ENCODE measurements at places on chromosomes 7 and 10.

DNA sequence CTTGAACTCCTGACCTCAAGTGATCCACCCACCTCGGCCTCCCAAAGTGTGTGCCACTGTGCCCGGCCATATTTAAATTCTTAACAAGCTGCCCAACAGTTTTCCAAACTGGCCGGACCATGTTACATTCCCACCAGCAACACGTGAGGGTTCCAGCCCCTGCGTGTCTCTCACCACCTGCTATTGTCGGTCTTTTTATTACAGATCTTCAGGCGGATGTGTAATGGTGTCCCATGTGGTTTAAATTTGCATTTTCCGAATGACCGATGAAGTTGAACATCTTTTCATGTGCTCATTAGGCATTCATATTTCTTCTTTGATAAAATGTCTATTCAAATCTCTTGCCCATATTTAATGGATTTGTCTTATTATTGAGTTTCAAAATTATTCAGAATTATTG, 11.5 kb downstream of the ELFN1 start:
- DNase-seq: no peak

DNA sequence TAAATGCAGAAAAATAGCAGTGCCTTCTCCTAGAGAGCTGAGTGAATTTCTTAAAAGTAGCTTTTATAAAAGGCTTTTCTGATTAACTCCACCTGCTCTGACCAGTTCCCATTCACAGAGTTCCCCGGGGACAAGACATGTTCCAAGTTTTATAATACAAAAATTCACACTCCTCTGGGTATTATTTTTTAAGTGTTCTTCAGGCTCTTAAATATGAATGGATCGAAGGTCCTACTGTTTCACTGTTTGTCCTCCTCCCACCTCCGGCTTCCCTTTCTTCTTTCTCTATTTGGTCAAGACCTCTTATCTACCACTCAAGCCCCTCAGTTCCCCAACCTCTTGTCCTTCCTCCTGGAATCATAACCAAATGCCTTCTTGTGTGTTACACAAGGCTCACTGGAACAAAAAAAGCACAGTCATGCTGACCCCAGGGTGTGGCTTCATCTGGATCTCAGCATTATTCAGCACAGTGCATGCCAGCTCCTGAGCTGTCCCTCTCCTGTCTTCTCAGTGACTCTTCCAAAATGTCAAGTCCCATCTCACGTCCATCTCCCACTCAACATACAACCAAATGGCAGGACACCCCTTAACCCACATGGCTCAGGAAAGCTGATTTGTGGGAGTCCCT, 222.4 kb downstream of the SORCS1 start:
- DNase-seq: no peak

DNA sequence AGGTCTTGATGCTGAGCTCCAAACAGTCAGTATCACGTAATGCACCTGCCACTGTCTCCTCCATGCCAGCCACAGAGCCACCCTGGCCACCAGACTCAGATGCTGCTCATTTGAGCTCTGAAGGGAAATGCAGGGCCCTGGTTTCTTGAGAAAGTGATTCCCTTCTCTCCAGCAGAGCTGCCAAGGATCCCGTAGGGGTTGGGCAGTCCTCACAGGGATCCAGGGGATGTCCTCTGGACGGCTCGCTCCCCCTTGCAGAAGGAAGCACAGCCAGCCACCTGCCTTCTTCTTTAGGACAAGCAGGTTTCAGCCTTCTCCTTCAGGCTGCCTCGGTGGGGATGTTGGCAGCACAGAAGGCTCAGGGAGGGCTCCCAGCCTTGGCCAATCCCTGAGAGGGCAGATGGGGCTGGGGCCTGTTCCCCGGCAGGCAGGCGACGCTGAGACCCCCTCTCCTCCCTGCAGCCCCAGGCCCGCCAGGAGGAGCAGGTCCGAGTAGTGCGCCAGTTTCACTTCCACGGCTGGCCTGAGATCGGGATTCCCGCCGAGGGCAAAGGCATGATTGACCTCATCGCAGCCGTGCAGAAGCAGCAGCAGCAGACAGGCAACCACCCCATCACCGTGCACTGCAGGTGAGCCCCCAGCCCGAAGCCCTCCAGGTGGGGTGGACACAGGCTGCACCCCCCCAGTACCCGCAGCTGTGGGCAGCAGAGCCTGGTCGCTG, 48.9 kb downstream of the MKI67 start:
- DNase-seq: no peak

- peak; percentile 10 for DNase-seq
Measured at GRCh38 chr10:59240582-59241183, 64.2 kb downstream of the PHYHIPL start.

DNA sequence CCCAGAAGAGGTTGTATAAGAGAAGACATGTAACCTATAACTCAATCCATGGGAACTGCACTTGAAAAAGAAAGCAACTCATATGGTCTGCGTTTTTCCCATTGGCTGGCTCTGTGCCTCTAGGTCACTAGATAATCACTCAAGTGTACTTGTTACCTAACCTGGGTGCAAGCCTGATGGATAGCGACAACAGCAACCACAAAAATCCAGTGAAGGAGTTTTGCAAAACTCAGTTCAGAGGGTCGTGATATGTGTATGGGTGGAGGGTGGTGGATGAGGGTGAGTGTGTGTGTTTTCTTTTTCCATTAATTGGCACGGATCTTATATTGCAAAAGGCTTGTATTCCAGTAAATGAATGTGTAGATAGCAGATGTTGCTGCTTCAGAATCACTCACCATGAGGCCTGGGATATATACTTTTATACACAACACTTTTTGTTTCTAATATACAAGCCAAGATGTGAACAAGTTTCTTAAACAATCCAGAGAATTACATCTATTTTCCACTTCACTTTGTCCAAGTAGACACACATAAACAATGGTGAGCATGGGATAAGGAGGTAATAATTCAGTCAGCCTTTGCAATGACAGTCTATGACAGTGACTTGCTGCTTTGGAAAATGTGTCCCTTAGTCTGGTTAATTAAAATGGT, 286.9 kb upstream of the DKK1 start:
- no peak for DNase-seq
